Lung (tissue), 17 donors: ENCODE measurements at places on chromosomes 5 and 9. TPM values are rescaled to one million over a fixed set of nuclear protein-coding genes. Genes with fewer than 3 reads are reported as not detected.

The FCN2 gene
- total RNA-seq = not detected

The CNTFR gene
- total RNA-seq = 3.3 TPM

The FOXD4 gene
- 1.1 TPM for total RNA-seq

The ENTREP1 gene
- 20.9 TPM for total RNA-seq

The TAS2R1 gene
- total RNA-seq = not detected

The STPG3 gene
- total RNA-seq = not detected

The FST gene
- total RNA-seq = 3.9 TPM

The SLC25A2 gene
- total RNA-seq = 0.17 TPM

The OR13C8 gene
- not detected for total RNA-seq

The ROR2 gene
- total RNA-seq = 32.3 TPM

The GTF2H2C gene
- total RNA-seq = 83.4 TPM

The IFNA21 gene
- total RNA-seq = not detected

The FAM163B gene
- total RNA-seq = 0.51 TPM

The B4GALT1 gene
- total RNA-seq = 114 TPM

The PALM2AKAP2 gene
- 37.7 TPM for total RNA-seq

The CEL gene
- total RNA-seq = 0.77 TPM

The FIBCD1 gene
- total RNA-seq = 7.7 TPM

The MARVELD2 gene
- 39.6 TPM for total RNA-seq

The AMBP gene
- total RNA-seq = 3.7 TPM

The PHYHD1 gene
- total RNA-seq = 25.5 TPM

The BDP1 gene
- total RNA-seq = 59.1 TPM

The ITK gene
- 3.4 TPM for total RNA-seq

The KIF4B gene
- total RNA-seq = not detected

The CEP72 gene
- 8.5 TPM for total RNA-seq
